T-cell (primary cell): ENCODE measurements at places on chromosomes 3 and 15.
A peak's percentile ranks its signal among the peaks of the same experiment; 100 is the strongest.

DNA sequence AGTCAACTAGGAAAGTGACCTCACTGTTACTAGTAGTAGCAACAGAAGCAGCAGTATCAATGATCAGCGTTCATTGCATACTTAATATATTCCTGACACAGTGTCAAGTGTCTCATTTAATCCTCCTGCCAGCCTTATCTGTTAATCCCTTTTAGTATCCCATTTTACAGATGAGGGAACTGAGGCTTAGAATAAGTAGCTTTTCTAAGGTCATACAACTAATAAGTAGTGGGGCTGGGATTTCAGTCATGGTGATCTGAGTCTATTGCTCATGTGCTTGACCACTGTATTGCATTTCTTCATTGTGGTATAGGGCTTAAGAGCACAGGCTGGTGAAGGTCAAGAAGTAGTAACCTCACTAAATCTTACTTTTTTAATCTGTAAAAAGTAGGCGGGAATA is 233.6 kb downstream of the PTPRG start:
- no peak for DNase-seq

GRCh38 chr3:108223928-108224327 is 1.7 kb upstream of the IFT57 start:
- no peak for DNase-seq

GRCh38 chr3:71095511-71096291 is 487.8 kb downstream of the FOXP1 start:
- DNase-seq = no peak

- DNase-seq = no peak
Observed at GRCh38 chr15:65470866-65471265, 46.6 kb downstream of the DPP8 start.

- DNase-seq = no peak
Observed at GRCh38 chr3:197718891-197719290, 17.8 kb downstream of the RUBCN start.

GRCh38 chr3:197793247-197793646 is 2.2 kb downstream of the LRCH3 start:
- no peak for DNase-seq

- DNase-seq = no peak
Observed at GRCh38 chr3:100033184-100033583, 81.1 kb downstream of the FILIP1L start.

- DNase-seq = no peak
Observed at GRCh38 chr3:165669504-165669903, 167.7 kb downstream of the BCHE start.

DNA sequence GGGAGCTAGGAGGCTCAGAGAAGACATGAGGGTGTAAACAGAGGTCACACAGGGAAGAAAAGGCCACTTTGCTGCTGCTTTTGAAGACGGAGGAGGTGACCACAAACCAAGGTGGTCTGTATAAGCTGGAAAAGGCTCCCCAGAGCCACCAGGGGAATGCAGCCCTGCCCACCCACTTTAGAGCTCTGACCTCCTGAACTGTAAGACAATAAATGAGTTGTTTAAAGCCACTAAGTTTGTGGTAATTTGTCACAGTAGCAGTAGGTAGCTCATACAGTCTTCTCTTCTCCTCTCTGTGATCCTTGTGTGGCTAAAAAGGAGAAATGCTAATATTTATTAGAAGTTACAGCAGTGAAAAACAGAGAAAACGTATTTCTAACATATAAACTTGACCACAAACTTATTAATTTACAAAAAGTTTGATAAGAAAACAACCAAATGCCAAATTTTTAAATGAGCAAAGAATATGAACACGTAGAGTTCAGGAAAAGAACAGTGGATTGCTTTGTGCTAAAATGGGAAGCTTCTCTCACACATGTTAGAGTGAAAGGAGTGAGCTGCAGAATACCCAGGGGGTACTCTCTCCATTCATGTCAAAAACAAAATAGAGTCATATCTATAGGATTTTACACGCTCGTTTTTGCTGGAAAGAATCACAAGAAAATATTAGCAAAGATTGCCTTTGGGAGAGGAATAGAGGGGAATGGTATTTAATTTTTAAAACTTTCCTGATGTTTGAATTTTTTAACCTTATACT is 71.0 kb downstream of the NOX5 start:
- DNase-seq = no peak

GRCh38 chr3:161203485-161204098 is 17.5 kb upstream of the NMD3 start:
- no peak for DNase-seq

- peak; percentile 5 for DNase-seq
Observed at GRCh38 chr15:26260517-26261133, 397.5 kb upstream of the ATP10A start.

- DNase-seq = no peak
Observed at GRCh38 chr15:73901126-73901810, 25.0 kb upstream of the LOXL1 start.

GRCh38 chr3:165466856-165467255 is 270.7 kb upstream of the SLITRK3 start:
- DNase-seq = no peak

DNA sequence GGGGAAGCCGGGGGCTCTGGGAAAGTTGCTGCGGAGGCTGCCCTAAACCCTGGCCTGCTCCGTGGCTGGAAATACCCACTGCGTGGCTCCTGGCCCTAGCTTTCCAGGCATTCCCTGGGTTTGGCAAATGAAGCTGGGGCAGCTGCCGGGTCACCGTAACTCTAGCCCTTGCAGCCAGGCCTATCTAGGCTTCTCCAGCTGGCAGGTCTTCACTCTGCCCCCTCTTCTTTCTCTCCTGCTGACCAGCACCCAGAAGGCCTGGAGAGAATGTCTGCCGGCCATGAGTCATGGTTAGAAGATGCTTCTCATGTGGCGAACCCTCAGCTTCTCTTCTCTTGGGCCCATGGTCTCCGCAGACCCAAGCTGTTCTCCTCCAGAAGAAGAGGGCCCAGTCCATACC is 5.6 kb upstream of the DLL4 start:
- no peak for DNase-seq

DNA sequence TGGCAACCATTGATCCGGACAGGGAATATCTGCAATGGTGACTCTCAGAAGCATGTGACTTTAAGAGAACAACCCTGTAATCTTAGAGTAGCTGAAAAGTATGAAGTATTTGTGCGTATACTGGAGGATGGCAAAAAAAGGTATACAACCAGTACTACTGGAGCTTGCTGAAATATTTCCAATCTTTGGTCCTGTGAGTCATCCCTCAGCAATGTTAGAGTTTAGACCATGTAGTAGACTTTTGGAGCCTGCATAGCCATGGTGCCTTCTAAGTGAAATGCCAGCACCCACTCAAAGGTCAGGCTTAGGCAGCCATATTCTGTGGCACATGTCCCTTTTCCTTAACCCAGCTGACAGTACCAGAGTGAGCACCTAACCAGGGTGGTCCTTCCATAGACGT is 429.4 kb downstream of the NTRK3 start:
- DNase-seq = no peak

- no peak for DNase-seq
Observed at GRCh38 chr3:58055314-58055713, 47.1 kb downstream of the FLNB start.

GRCh38 chr15:94231723-94232468 is 535 bp downstream of the MCTP2 start:
- no peak for DNase-seq

- no peak for DNase-seq
Observed at GRCh38 chr3:25548836-25549235, 115.9 kb downstream of the TOP2B start.

DNA sequence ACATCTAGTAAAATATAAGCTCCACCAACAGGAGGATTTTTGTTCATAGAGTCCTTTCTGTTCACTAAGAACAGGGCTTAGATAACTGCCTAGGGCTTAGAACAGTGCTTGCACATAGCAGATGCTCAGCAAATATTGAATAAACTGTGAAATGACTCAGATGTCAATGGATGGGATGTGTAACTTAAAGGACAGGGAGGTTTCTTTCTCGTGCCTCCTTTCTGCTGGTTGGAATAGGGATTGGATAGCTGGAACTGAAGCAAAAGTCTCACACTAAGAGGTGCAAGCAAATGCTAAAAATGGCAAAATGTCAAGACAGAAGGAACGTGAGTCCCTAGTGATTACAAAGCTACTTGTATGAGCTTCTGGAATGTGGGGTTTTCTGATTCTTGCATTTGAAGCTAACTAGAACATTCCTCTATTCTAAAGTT is 392.8 kb upstream of the WNT5A start:
- no peak for DNase-seq

DNA sequence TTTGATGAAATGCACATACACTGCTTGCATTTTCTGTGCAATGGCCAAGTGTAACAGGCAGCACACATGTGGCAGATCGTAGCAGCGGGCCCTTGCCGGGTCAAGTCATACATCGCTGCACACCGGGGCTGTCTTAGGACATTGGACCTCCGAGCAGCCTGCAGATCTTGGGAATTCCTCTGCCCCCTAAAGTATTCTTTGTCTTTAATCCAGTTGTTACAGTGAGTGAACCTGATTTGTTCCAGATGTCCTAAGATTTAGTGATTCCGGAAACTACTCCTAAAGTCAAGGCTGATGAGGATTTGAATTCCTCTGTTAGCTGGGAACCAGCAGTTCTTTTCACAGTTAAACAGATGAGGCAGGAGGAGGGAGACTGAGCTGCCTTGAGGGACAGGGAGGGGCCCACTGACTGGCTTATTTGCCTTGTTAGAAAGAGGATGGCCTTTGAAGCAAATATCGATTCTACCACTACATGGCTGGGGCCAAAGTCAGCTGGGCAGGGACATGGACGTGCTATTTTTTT is 190.7 kb upstream of the CTDSPL start:
- no peak for DNase-seq

DNA sequence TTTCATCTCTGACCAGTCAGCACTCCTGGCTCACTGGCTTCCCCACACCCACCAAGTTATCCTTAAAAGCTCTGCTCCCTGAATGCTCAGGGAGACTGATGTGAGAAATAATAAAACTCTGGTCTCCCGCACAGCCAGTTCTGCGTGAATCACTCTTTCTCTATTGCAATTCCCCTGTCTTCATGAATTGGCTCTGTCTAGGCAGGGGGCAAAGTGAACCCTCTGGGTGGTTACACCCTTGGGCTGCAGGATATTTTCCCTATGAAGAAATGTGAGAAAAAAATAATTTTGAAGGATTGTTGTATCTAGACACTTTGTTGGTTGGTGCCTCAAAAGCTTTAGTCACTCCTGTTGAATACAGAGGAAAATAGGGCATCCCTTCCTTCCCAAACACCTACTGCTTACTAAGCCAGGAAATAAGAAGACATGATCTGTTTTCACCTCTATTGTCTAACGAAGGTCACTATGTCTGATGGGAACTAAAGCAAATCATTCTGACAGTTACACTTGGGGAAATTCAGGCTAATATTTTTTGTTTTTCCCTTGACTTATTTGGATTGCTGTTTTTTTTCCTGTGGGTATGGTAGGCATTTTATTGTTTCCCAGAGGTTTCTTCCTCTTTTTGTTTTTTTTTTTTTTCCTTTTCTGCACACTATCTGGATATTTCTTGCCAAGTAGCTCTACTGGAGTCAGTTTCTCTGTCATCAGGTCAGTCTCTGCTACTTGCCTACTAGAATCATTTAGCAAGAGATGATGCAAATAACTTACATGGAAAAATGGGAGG is 15.3 kb upstream of the TNFSF10 start:
- DNase-seq = no peak

GRCh38 chr15:87597346-87598052 is 659.0 kb downstream of the NTRK3 start:
- peak; percentile 21 for DNase-seq

GRCh38 chr3:196962930-196963630 is 5.6 kb downstream of the PIGZ start:
- no peak for DNase-seq

DNA sequence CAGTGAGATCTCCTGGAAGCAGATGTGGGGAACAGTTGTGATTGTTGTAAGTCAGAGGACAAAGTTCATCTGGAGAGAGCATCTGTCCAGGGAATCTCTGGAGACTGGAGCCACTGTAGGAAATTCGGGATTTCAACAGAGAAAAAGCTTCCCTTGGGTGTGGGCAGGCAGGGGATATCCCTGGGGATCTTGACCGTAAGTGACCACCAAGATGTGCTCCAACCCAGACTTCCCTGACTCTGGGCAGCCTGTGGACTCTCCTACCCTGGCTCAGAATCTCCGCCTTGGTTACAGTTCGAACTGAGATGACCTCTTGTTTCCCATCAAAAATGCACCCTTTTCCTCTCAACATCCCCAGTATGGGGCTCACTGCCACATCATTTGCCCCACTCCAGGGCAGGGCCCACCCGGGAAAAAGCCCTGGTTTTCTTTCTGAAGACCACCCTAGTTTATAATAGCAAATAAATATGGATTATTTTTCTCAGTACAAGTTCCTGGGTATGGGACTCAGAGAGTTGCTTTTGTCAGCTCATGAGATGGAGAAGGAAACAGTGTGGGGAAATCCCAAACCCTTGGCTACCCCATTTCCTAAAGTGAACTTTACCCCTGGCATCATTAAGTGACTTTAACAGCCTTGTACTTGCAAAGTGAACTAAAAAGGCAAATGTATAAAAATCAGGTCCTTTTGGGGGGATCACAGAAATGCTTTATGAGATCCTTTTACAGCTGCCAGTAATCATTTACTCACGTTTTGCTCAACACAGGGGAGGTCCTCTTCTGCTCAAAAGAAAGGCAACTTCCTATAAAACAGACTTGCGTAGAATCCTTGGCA is 89.9 kb downstream of the CCNL1 start:
- no peak for DNase-seq

DNA sequence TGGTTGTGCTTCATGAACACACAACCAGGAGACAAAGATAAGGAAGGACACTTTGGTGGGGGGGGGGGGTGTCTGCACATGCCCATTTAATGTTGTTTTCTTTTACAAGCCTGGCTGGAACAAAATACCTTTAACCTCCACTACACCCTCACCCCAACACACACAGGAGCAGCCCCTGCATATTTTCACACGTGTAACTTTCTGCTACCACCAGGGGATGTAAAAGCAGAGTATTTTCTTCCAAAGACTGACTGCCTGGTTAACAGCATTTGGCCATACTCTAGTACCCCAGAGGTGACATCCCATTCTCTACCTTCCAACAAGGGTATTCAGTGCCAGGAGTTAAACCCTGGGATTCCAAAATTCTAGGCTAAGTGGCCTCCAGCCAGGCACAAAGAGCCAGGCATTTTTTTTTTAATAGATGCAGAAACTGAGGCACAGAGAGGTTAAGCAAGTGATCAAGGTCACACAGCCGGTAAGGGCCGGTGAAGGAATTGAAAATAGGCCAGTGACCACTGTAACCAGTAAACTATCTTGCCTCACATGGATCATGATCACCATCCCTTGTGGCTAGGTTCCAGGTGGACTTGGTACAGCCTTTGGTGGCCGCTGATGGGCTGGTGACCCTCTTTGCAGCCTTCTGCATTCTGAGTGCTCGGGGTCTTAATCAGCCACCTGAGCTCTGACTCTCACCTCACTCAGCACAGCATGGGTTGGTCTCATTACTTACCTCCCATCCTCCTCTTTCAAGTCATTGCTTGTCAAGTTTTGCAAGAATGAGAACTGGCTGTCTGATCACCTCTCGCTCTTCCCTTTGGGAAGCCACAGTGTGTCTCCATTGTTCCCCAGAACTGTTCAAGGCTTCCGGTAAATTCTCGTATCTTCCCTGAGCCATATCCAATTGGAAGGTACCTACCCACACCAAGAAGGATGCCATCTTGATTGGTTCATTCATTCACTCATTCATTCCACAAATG is 20.4 kb downstream of the MAGI1 start:
- no peak for DNase-seq
